Ammon's horn (tissue), 1 donor: ENCODE measurements at places on chromosomes 2 and 18.

GRCh38 chr2:72605836-72606442 is 219.9 kb downstream of the EXOC6B start:
- DNase-seq, result no peak

DNA sequence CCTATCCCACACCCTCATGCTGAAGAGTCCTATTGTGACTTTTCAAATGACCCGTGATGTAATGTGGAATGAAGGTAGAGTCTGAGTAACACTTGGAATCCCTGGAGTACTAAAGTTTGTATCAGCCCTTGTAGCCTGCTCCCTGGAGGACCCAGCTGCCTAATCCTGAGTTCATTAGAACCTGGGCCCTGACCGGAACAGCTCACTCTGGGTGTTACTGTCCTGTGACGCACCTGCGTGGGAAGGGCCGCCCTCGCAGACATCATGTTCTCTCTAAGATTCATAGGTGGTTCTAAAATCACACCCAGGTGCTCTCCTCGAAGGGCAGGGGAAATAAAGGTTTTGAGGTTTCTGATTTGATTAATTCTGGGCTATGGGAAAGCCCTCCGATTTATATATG is 62.3 kb downstream of the NCK2 start:
- DNase-seq, result no peak

GRCh38 chr18:55110436-55110835 is 151.2 kb upstream of the CCDC68 start:
- DNase-seq, result no peak

GRCh38 chr2:224890372-224890771 is 151.9 kb downstream of the DOCK10 start:
- no peak for DNase-seq

DNA sequence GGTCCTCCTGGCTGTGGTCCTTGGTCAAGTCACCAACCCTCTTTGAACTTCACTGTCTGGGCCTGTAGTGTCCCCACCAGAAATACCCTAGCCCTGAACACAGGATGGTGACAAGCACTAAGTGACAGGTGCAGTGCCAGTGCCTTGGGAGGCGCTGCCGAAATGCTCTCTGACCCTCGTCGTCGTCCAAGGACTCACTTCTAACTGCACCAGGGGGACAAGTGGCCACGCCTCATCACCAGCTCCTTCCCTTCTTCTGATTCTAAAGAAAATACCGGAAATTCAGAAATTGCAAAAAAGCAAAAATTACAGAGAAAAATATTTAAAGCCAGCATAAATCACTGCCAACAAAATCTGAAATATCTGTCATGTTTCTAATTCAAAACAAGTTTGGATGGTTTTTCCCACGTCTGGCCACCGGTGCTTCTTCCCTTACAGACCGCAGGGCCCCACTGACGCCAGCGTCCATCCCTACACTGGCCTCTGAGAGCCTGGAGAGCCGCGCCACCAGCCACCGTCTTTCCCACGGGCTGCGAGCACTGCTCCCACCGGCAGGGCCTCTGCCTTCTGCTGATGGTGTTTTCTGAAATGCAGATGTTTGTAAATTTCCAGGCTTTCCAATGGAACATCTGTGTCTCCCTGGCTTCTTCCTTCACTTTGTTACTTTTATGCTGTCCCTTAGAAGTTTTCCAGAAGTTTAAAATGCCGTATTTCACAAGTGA is 37.4 kb upstream of the GPC1 start:
- no peak for DNase-seq

DNA sequence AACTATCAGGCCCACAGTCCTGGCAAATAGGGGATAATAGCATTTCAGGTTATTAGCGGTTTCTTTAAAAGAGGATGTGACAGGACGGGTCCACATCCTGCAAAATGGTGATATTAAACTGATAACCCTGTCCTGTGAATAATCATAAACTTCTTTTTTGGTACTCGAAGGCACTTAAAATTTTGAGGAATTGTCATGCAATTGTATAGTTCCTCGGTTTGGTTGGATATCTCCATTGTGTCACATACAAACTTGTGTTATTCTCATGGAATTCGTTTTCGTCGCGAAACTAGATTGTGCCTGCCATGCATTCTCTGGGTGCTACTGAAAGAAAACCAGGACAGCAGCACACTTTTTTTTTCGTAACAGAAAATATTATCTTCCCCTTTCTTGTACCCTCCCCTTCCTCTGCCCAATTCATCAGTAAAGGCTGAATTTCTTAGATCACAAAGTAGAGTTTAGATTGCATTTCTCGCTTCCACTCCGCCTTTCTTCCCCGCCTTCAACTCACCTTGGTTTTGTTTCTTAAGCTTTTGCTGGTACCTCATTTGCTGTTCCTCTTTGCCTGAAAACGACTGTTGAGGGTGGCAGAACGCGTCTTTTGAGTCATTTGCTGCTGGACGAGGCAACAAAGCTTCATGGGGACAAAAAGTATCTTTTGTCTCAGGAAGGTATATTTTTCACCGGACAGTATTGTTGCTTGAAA is 1.3 kb downstream of the CERS6 start:
- peak; percentile 7 for DNase-seq

GRCh38 chr2:9228781-9229469 is 22.3 kb downstream of the ASAP2 start:
- DNase-seq, result no peak

- DNase-seq, result peak; percentile 75
These were observed 13.5 kb downstream of the ZFP36L2 start for GRCh38 chr2:43212931-43213330.

DNA sequence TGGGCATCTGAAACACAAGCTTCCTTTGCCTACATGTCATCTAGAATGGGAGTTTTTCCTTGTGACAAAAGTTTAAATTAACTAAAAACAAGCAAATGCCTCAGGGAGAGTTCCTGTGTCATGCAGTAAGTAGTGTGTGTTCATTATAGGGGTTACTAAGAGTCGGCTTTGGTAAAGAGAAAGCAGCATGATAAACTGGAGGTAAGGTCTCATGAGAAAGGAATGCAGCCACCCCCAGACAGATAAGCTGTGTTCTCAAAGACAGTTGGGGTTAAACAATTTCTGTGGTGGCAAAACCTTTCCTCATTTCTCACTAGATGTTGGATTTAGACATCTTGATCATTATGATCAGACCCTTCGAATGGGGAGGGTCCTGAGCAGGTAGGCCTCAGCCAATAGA is 129.7 kb downstream of the MAP4K4 start:
- no peak for DNase-seq

- DNase-seq, result no peak
These were observed 143.4 kb downstream of the CYRIA start for GRCh38 chr2:16522031-16522831.

DNA sequence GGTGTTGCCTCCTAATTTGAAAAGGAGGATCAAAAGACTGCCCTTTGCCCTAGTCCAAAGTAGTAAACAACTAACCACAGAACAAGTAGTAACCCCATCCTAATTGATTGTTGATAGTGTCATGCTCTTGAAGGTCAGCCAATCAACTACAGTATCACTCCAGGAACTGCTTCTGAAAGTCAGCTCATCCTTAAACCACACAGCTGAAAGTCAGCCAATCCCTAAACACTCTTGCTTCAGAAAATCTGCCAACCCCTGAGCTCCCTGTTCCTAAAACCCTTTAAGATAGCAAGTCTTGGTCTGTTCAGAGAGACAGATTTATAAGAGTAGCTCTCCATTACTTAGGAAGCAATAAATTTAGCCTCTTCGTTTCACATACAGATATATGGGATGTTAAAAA is 51.6 kb upstream of the CPO start:
- DNase-seq, result no peak

GRCh38 chr2:191352536-191352935 is 107.3 kb downstream of the MYO1B start:
- no peak for DNase-seq

DNA sequence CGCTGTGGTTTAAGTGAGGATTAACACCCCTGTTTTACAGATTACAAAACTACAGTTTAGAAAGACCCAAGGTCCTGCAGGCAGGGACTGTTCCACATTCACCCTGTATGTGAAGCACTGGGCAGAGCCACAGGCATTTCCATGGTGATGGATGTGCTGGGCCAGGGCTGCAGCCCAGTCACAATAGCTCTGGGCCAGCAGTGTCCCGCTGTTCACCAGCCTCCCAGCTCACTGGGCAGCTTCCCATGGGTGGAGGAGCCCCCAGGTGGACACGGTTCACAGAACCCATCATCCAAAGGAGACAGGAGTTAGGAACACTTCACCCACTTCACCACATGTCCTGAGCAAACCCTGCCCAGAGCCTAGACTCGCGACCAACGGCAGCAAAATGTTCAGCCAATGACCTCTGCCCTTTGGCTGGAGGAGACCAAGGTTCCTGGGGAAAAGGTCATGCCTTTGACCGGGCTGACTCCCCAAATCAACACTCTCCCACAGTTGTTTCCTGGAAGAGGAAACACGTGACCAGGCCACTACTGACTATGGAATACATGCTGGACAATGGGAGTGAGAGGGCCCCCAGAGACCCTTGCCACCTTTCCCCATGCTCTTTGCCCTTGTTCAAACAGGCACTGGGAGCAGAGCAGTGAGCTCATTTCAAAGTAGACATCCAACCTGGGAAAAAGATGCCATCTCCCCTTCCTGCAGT is 28.0 kb upstream of the SLC35F6 start:
- peak; percentile 47 for DNase-seq

DNA sequence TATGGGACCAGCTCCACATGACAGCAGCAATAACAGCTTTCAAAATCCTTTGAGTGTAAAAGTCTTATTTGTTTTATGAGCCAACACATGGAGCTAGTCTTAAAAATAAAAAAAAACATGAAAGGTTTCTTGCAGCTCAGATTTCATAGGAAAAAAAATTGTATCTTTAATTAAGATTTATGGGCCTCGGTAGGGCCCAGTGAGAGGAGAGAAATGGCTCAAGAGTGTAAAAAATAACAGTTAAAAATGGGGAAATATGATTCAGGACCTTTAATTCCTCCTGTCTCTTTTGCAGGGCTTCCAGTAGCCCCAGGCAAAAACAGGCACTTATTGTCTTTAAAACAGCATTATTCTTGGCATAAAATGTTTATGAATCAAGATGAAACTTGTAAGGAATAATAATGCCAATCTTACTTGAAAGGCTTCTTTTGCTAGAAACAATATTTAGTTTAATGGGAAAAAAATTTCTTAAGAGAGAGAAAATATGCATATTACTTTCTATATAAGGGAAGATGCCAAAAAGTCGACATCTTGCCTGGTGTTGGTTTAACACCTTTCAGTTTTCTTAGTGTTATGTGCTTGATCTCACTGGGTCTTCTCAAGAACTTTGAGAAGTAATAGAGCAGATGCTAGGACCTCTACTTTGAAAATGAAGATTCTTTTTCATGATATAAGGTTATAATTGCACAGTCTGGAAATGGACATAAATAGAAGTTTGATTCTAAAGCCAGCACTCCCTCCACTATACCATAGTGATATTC is 71.3 kb upstream of the SETBP1 start:
- DNase-seq, result no peak

- peak; percentile 2 for DNase-seq
These were observed 386.9 kb downstream of the FIGN start for GRCh38 chr2:163348857-163349380.

DNA sequence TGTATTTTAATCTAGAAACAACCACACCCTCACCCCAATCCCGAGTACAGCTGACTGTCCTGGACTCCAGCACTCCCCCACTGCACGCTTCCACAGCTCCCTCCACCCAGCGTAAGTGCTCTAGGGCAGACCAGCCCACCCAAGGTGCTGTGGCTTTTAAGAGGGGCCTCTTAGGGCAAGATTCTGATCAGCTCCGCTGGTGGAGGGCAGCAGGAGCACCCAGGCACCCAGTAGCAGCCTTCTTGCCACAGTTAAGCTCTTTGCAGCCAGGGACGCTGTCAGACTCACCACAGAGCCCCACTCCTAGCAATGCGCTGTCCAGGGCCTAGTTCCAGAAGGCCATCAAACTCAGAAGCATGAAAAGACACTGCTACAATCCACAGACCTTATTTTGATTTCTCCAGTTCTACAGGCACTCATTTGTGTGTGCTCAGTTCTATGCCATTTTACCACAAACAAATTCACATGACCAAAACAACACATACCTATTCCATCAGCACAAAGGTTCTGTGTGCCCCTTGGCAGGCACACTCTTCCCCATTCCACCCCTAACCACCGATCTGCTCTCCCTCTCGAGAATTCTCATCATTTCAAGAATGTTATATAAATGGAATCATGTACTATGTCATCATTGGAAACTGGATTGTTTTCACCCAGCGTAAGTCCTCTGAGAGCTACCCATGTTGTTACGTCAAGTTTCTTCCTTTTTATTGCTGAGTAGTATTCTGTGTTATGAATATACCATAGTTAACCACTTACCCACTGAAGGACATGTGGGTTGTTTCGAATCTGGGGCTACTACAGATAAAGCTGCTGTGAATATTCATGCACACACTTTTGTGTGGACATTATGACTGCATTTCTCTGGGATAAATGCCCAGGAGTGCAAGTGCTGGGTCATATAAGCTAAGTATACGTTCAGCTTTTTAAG is 40.4 kb downstream of the PTPN2 start:
- DNase-seq, result no peak

GRCh38 chr2:37350034-37350433 is 5.6 kb downstream of the QPCT start:
- no peak for DNase-seq

- DNase-seq, result peak; percentile 63
These were observed 349.0 kb upstream of the PKDCC start for GRCh38 chr2:41698678-41699422.

DNA sequence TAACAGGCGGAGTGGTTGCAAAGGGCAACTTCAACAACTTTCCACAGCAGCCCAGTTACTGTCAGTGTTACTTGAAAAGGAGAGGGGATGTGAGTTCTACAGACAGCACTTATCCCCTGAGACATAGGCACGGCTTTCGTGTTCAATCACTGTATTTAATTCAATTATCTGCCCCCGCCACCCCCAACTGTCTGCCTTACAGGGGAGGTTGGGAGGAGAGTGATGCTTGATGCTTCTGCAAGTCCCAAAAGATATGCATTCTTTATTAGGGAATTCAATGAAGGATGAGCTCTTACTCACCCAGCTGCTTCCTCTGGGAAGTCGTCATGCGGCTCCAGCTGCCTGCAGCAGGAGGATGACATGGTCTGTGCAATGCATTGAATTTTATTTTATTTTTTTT is 639.9 kb downstream of the DCC start:
- no peak for DNase-seq

DNA sequence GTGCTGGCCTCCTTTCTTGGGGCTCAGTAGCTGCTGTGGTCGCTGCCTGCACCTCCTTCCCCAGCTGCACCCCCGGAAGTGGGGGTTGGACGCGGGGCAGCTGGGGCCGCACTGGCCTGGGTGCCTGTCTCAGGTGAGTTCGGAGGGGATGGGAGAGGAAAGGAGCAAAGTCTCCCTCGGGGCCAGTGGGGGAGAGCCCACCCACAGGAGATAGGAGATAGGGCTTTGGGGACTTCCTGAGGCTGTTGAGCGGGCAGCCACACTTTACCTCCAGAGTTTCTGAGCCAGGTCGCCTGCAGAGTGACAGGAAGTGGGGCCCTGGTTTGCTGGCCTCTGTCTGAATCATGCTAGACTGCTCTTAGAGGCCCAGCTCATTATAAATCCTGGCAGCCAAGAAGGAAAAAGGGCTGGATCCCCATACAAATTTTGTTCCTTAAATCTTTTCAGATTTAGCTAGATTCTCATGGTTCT is 8.1 kb downstream of the MBP start:
- no peak for DNase-seq
